Activated CD4-positive, alpha-beta T cell treated with anti-CD3 and anti-CD28 coated beads, Interleukin-2, amount 50 U/mL, for 24 hours (primary cell): ENCODE measurements at places on chromosomes 16 and 17.

DNA sequence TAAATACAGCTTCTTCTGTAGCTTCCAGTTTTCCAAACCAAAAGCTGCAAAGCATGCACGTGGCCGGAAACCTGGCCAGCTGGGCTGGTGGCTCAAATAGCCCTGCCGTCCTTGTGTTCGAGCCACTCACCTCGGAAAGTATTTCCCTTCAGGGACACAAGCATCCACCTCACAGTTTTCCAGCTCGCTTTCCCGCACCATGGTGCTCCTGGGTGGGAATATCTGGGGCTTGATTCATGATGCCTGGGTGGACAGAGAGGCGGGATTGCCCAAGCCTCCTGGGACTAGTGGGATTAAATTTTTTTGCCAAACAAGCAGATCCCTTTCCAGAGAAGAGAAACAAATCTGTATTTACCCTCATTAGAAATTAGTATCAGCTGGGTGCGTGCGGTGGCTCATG is 7.1 kb upstream of the MVD start:
- DNase-seq = no peak

DNA sequence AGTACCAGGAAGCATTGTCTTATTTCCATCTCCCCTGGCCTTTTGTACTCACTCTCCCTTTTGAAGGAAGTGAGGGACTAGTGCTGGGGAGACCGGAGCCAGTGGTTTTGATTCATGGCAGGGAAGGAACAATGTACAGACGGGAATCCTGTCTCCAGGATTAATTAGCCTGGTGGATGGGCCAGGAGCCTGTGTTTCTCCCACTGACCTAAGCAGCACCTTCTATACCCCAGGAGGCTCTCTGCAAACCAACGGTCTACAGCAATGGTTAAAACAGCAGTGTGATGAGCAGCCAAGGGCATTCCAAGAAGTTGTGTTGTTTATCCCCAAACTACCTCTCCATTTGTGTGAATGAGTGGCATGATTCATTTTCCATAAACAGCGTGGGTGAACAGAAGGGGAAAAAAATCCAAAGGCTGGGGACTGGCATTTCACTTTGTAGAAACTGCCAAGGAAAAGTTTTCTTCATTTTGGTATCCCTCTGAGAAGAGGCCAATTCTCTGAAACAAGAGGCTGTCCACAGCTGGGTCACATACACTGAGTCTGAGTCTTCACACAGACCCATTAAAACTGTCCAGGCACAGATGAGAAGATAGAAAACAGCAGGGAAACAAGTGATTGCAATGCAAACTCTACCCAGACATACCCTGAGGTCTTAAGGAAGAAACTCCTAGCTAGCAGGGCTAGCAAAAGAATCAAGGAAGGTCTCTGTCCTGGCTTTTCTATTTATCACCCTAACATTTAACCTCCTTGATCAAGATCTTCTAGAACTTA is 18.1 kb downstream of the ANKFN1 start:
- no peak for DNase-seq

- DNase-seq = no peak
These were observed 4.6 kb downstream of the CMTM3 start for GRCh38 chr16:66609139-66609510.

GRCh38 chr17:57993471-57994365 is 5.7 kb upstream of the VEZF1 start:
- DNase-seq = no peak

DNA sequence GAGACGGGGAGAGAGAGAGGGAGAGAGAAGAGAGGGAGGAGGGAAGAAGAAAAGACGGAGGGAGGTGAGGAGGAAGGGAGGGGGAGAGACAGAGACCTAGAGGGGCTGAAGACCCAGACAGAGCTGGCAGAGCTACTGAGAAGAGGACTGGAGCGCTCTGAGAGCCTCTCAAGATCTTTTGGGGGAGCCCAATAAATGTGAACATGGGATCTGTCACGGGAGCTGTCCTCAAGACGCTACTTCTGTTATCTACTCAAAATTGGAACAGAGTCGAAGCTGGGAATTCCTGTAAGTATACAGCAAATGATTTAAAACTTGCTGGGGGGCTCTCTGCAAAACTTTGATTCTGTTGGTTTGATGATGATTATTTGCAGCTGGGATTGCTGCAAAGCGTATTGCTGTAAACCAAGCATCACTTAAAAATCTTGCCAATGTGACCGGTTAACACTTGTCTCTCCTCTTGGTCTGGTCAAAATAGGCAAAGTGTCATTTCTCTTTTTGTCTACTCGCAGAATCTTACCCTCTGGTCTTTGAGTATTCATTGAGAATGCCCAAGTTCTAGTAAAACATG is 344 bp downstream of the CNTNAP4 start:
- DNase-seq = no peak

DNA sequence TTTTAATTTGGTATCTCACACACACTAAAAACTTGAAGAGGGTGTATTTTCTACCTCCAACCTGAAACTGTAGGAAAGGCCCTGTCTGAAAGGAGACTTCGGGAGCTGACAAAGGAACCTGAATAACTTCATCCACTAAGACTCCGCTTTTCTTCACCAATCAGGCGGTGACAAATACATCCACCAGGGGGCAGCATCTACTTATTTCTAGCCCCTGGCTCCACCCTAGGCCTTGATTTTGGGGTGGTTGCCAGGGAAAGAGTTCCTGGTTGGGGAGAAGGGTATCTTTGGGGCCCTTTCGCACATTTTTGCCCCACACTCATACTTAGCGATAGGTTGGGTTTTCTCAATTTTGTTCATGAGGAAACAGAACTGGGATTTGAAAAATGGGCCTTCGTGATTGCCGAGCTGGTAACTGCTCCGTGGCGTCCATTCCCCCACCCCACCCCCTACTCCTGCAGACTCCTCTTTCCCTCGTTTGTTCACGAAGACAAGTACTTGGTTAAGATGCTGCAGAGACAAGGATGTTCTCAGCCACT is 4.8 kb upstream of the ARL4D start:
- peak; percentile 82 for DNase-seq

GRCh38 chr17:9204637-9205329 is 183.5 kb downstream of the NTN1 start:
- DNase-seq = no peak

- DNase-seq = no peak
These were observed 9.8 kb downstream of the MIEF2 start for GRCh38 chr17:18270046-18270931.

GRCh38 chr17:57448759-57449283 is 192.5 kb downstream of the MSI2 start:
- no peak for DNase-seq

DNA sequence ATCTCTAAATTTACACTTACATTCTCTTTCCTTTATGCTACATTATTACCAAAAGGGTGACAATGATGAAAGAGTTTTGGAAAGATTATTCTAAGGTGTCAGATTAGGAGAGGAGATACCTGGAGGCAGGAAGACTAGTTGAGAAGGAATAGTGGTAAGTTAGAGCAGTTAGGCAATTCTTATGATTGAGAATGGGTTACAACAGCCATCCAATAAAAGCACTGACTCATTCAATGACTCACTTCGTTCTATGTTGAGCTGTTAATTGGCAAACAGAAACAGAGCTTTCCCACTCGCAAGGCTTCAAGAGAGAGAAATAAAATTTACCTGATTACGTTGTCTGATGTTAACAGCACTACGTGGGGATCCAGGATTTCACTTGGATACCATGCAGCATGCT is 5.8 kb downstream of the NUP88 start:
- DNase-seq = no peak

DNA sequence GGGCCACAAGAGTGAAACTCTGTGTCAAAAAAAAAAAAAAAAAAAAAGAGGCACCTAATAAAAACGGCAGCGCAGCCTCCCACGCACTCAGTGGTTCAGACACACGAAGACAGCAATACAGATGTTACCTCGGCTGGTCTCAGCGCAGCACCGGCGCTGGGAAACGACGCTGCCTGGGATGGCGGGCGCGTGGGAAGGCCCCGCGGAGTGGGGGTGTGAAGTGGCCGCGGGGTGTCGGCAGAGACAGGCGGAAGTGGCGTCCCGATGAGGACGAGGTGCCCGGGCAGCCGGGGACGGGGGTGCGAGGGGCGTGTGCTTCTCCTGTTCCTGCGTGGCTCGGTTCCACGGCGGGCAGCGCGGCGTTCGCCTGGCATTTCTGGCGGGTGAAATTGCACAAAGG is 179.4 kb downstream of the BANP start:
- DNase-seq = no peak

DNA sequence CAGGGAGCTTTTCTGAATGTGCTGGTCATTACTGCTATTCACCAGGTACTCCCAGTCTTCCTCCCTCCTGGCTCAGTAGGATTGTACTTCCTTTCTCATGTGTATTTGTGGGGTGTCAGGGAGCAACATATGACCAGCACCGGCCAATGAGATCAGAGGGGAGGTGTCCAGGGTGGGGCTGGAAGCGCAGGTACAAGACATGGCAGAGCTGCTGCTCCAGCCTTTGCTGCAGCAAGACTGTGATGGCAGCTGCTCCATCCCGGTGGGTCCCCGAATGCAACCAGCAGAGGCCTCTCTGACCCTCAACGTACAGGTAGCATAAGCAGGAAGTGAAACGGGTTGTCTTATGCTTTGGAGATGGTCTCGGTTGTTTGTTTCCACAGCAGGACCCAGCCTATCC is 53.8 kb upstream of the CACNG5 start:
- no peak for DNase-seq

DNA sequence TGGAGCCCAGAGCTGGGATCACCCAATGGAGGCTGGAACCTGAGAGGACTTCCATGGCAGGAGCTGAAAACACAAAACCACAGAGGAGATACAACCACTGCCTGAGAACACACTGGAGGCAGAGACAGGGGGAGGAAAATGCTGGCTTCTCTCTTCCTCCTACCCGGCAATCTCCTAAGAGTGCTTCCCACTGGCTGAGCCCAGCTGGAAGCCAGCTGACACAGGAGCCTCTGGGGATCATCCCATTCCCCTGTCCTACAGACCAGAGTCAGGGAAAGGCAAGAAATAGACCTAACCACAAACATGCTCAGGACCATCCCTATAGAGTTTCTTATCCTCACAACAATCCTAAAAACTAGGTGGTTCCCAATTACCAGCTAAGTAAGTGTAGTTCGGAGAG is 112.4 kb upstream of the CDH5 start:
- no peak for DNase-seq

DNA sequence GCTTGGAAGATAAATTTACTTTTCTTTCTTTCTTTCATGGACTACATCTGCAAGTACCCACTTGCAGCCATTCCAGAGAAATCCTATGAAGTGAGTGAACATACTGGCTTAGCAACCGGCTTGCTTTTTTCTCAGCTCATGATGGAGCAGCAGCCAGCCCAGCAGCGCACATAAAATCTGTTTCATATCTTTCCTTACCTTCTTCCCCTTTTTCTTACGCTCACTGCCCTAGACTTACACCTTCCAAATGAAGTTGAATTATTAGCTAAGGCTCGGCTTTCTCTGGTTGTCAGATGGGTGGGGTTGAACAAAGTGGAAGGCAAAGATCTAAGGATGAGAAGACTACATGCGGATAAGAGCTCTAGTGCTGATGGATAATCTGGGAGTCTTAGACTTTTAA is 13.9 kb upstream of the ABCA8 start:
- no peak for DNase-seq

- DNase-seq = no peak
These were observed 21.5 kb upstream of the CA4 start for GRCh38 chr17:60128171-60128859.

DNA sequence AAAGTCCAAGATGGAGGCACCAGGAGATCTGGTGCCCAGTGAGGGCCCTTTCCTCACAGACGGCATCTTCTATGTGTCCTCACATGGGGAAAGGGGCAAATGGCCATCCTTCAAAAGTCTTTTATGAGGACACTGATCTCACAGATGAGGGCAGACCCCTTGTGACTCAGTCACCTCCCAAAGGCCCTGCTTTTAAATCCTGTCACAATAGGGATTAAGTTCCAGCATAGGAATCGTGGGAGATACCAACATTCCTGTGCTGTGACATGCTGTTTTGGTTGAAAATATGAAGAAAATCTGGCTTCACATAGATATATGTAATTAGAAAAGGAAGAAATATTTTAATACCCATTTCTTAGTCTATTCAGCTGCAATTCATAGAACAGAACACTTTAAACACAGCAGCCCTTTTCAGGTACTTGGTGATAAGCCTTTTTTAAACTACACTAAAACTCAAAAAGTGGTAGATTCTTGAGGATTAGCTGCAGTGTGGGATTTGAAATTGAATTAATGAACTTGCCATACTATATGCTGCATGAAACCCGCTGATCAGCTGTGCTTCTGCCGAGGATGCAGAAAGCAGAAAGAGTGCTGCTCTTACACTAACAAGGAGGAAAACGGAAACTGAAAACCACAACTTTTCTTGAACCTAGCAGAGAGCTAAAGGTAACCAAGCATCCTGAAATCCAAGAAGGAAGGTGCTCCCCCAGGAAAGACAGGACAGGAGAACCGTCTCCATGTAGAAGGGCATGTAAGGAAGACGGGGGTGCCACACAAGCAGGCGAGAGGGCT is 32.7 kb downstream of the VPS53 start:
- no peak for DNase-seq

DNA sequence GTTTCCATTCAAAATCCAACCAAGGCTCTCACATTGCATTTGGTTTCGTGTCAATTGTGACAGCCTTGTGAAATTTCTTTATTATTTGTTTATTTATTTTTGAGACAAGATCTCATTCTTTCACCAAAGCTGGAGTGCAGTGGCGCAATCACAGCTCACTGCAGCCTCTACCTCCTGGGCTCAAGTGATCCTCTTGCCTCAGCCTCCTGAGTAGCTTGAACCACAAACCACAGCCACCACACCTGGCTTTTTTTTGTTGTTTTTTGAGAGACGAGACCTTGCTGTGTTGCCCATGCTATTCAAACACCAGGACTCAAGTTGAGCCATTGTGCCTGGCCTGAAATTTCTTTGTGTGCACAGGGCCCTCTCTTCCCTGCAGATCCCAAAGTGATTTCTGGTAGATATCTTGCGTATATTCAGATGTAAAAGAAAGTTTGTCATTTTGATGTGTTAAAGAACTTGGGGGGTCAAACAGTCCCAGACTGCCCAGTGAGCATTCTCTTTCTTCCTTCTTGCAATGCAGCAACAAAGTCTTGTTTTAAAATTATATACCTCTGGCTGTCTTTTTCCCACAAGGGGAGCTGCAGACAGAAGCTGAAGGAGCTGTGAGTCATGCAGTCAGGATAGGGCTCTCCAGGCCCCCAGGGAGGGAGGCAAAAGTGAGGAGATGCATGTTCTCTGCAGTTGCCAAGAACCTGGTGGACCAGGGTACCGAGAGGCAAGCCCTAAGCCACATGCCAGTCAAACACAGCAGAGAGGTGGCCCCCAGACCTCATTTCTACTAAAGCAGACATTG is 15.5 kb upstream of the USP22 start:
- DNase-seq = no peak

- no peak for DNase-seq
These were observed 18.2 kb downstream of the HEATR6 start for GRCh38 chr17:60060474-60060873.

GRCh38 chr17:43915559-43915958 is 8.2 kb upstream of the MPP2 start:
- DNase-seq = no peak

DNA sequence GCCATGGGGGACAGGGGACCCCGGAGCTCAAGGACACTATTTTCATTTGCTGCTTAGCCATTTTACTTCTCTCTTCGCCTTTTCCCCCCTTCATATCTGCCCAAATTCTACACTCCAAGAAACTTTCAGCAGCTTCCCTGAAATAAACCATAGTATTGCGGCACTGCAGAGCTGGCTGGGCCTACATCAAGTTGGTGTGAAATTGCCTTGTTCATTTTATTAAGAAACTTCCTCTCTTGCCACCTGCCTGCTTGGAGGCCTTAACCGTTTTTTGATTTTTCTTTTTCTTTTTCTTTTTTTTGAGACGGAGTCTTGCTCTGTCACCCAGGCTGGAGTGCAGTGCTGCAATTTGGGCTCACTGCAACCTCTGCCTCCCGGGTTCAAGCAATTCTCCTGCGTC is 7.4 kb upstream of the CPNE2 start:
- DNase-seq = no peak
